HT-29 (cell line): ENCODE measurements at places on chromosomes 7 and 10.

DNA sequence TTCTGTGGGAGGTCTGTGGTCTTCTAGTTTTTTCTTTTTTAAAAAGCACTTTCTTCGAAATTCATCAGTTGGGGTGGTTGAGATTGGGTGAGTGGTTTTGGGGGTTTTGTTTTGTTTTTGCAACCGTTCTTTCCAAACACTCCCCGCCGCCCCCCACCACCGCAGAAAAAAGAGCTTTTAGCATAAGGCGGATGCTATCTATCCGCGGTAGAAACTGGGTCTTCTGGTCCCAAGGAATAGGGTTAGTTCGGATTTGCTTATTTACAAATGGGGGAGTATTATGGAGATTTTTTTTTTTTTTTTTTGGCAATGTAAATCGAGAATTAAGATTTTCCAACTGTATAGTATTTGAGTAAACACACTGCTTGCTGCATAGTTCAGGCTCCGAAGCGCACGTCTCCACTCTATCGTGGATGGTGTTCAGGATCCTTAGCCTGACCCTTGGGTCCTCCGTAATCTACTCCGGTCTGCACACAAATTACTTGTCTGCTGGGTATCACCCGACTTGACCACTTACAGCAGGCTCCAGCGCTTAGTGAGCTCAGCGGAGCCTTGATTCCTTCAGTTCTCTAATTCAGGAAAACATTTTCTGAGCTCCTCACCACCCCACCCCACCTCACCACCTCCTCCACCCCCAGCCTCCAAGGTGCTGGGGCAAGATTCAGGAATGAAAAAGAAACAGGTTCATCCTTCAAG is 757 bp upstream of the NRCAM start:
- no peak for DNase-seq

- no peak for DNase-seq
Observed at GRCh38 chr10:33012306-33012705, 54.3 kb upstream of the ITGB1 start.

DNA sequence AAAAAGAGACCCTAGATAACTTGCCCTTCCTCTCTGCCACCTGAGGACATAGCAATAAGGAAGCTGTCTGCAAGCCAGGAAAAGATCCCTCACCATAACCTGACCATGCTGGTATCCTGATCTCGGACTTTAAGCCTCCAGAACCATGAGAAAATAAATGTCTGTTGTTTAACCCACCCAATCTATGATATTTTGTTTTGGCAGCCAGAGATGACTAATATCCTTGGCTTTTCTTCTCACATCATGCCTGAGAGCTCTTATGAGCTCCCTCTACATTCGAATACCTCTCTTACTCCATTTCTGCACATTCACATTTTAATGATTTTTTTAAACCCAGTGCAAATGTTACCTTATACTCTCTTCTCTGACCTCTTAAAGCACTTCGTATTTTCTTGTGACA is 214.0 kb upstream of the CHRM2 start:
- DNase-seq: no peak

DNA sequence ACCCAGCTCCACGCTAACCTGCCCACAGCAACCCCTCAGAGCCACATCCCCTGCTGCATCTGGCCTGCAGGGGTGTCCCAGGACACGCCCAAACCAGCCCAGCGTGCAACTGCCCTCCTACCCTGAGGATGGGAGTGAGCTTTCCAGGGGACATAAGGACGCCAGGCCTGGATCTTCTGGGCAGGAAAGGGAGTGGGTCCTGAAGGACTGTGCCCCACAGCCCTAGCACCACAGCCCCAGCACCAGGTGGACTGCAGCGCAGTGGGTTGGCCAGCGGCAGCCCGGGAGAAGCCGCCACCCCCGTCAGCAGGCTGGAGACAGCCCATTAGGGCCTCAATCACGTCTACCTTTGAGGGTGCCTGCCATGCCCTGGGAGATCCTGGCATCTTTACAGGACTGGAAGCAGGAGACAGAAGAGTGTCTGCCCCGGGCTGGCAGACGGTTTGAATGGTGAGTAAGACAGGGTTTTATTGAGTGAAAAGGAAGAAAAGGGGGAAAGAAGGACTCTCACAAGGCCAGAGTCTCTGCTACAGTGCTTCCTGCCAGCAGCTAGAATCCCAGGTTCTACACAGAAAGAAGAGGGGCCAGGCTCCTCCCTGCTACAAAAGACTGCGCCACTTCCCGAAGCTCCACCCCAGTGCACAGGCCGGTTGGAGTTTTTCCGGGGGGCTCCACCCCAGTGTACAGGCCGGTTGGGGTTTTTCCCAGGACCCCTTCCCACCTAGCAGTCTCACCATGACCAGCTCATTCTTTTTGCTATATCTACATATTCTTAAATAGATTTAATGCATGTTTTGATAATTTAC is 69.8 kb upstream of the KCTD7 start:
- DNase-seq: no peak

DNA sequence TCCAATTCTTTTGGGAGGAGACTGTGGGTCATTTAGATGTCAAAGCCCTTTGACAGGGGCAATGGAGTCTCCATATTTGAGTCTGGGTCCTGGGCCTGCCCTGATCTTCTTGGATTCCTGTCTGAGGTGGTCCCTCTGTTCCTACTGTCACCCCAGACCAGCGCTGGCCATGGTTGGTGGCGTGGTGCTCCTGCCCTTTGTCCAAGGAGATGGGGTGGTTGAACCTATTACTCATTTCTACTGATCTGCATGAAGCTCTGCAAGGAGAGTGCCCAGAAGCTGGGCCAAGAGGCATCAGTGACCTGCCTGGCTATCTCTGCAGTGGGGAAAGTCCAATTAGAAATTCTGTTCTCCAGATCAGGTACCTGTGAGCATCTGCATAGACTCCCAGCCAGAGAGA is 355.6 kb upstream of the NUPR2 start:
- no peak for DNase-seq

DNA sequence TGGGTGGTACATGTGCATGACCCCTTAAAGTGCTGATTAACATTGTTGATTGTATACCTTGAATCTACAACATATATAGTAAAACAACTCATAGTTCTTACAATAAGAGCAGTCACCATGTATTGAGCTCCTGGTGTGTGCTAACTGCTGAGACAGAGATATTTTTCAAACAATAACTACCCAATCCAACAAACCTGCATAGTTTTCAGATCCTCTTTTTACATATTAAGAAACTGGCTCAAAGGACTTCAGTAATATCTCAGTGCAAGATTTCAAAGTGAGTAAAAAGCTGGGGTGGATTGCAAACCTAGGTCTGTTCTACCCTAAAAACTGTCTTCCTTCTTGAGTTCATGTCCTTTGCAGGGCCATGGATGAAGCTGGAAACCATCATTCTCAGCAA is 272.2 kb downstream of the SNX13 start:
- no peak for DNase-seq

DNA sequence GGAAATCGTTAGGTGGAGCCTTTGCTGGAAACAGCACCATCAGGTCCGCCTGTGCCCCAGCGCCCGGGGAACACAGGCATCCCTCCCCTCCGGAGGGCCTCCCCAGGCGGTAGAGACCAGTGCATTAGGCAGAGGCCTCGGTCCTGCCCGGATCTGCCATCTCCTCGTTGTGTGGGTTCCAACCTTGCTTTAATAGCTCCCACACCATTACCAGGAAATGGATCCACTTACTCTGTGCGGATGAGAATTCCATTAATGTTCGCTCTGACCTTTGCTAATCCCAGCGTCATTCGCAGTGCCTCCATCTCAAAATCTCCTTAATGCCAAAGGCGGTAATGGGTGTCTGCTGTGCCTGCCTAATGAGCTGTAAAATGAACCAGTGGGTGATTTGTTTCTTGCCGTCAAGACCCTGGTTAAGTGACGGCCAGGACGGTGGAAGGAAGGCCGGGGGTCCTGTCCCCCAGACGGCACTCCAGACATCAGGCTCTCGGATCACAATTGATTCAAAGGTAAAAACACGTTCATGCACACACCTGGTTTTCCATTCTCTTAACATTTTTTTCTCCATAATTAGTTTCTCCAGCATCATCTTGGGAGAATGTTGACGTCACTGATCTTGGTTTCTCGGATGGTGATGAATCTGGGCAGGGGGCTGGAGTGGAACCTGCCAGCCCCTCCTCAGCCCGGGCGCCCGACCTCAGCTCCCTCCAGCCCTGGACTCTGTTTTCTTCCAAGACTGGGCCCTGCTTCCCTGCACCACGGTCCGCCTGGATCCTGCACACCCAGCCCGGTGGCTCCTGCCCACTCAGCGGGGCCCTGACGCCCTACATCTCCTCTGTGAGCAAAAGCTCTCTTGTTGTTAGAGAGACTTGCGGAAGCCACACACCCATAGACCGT is 22.8 kb upstream of the FAM20C start:
- DNase-seq: no peak

GRCh38 chr7:39465055-39465929 is 100.9 kb upstream of the YAE1 start:
- peak; percentile 75 for DNase-seq

- DNase-seq: no peak
Observed at GRCh38 chr7:128160296-128160695, 80.8 kb upstream of the LEP start.

DNA sequence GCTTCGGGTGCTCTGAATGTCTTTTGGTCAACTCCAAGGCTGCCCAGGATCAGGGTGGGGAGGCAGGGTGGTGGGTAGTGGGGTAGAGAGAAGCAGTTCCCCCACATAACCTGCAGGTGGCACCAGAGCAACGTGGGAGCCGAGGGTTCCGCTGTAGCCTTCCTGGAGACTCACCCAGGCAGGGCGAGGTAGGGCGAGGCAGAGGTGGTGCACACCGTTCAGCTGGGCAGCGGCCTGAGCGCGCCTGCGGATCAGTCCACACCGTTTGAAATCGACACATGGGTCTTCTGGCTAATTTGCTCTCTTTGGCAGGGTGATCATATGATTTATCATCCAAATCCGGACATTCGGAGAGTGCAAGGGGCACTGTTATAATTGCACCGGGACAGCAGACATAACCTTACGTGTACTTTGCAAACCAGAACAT is 41.4 kb upstream of the MAP3K8 start:
- peak; percentile 92 for DNase-seq

- no peak for DNase-seq
Observed at GRCh38 chr7:157784979-157785441, 448.2 kb downstream of the DNAJB6 start.

GRCh38 chr7:101824440-101824839 is 7.0 kb downstream of the CUX1 start:
- DNase-seq: no peak

DNA sequence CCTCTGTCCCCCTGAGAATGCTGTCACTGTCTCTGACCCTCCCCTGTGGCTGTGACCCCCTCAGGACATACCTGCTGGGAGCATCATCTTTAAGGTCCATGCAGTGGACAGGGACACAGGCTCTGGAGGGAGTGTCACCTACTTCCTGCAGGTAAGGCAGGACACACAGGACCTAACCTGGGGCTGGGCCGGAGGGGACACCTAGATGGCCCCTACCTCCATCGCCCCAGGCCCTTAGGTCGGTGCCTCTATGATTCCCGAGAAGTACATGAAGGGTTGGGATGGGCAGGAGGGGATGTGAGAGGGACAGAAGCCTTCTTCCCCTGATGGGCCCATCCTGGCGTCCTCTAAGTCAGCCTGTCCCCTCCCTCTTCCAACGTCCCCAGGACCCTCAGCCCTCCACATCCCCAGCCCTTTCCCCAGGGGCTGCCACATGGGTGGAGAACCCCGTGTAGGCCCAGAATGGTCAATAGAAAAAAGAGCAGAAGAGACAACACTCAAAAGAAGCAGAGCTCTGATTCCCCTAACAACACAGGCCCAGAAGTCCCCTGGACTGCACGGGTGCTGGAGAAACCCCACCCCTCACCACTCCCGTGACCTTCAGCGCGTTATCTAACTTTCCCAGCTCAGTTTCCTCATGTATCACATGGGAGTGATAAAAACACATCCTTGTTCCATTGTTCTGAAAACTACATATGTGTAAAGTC is 6.4 kb downstream of the CDHR1 start:
- no peak for DNase-seq

DNA sequence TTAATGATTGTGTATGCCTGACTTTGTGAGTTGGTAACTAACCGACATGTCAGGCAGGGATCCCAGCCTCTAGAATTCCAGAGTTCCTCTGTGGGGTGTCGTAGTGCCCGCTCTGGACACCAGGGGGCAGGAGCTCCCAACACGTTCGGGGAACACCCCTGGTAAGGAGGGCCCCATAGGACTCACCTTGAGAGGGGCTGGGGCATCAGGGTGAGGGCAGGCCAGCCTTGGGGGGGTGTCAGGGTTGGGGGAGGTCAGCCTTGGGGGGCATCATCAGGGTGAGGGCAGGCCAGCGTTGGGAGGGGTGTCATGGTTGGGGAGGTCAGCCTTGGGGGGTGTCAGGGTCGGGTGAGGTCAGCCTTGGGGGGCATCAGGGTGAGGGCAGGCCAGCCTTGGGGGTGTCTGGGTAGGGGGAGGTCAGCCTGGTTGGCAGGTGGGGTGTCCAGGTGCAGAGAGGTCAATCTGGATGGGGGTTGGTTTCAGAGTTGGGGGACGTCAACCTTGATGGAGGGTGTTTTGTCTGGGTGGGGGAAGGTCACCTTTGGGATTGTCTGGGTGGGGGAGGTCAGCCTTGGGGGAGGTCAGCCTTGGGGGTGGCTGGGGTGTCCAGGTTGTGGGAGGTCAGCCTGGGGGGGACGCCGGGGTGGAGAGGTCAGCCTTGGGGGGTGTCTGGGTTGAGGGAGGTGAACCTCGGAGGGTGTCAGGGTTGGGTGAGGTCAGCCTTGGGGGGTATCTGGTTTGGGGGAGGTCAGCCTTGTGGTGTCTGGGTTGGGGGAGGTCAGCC is 45.6 kb upstream of the SUN1 start:
- peak; percentile 73 for DNase-seq

GRCh38 chr7:23247603-23248335 is 1.2 kb downstream of the GPNMB start:
- no peak for DNase-seq

DNA sequence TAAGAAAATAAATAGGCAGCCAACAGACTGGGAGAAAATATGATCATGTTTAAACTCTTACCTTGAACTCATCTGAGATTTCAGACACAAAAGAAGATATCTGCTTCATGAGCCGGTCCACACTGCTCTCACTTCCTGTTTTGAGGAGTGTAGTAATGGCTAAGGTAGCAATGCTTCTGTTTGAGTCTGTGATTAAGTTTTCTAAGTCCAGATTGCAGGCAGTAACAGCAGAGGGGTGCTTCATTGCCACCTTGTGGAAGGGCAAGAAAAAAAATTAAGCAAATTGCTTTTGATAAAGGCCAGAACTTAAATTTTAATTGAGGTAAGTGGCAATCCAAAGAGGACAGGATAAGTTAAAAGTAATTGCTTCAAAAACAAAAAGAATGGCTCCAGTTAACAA is 69.1 kb downstream of the MEST start:
- peak; percentile 55 for DNase-seq

GRCh38 chr7:89731751-89732445 is 422.4 kb upstream of the STEAP1 start:
- DNase-seq: no peak

DNA sequence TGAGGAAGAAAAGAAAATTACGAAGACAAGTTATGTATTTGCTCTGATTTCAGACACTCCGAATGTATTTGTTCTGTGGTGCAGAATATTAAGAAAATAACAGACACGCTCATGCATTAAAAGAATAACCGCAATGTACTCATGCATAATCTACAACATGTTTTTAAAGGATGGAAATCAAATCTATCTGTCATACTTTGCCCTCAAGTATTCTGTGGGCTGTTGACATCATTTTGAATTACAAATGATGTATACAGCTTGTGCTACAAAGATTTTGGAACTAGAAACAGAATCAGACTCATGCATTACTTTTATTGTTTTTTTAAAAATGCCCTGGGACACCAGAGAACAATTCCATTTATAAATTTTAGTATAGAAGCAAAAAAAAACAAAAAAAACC is 69.9 kb downstream of the APBB1IP start:
- no peak for DNase-seq
